ENCODE measurements at places on chromosomes 12 and 14.
A peak's percentile ranks its signal among the peaks of the same experiment; 100 is the strongest.

DNA sequence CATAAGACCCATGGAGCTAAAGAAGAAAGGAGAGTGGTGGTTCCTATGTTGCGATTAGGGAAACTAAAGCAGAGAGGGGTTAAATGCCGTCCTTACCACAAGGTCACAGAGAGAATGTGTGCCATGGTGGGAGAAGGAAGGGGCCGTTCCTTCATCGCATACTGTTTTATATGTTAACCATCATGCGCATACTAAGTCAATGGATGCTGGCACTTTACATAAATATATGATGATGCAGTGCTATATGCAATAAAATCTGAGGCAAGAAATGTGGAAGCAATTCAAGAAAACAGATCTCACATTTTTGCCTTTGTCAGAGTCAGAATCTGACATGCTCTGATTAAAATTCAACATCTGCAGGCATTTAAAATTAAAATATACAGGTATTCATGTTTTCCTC lies 168.1 kb downstream of the BMP4 start:
- DNase-seq = no peak

- DNase-seq = no peak
Measured at GRCh38 chr12:6201213-6201608, 1.0 kb downstream of the CD9 start.

DNA sequence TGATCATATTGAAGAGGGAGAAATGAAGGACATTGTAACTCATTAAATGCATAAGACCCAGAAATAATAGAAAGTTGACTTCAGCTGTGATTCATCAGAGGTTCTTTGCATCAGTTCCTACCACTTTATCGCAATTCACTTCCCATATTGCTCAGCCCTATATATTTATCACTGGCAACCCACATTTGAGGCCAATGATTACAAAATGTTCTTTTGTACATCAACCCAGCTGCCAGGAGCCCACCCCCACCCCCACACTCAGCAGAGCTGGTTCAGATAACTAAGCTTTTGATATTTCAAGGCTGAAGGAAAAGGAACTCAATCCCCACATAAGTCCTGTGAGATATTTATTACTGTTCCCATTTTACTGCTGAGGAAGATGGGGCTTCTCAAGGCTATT lies 51.2 kb upstream of the TMPO start:
- no peak for DNase-seq

DNA sequence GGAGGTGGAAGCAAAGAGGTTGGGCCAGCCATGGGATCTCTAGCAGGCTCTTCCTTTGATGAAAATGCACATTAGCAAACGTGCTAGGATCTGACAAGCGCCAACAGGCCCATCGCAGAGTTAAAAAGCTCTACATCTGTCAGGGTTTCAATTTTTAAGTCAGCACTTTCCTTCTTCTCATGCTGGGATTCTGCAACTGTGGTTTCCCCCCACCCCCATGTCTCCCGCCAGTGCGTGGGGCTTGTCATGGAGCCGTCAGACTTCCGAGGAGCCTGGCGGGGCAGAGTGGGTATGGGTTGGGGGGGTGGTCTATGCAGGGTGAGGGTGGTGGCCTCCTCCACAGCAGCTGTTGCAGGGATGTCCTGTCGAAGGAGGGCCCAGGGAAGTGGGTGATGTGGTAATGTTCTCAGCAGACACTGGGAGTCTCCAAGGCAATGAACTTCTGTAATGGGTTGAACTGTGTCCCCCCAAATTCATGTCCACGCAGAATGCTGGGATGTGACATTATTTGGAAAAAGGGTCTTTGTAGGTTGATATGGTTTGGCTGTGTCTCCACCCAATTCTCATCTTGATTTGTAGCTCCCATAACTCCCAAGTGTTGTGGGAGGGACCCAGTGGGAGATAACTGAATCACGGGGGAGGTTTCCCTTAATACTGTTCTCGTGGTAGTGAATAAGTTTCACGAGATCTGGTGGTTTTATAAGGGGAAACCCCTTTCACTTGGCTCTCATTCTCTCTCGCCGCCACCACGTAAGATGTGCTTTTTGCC lies 115.2 kb upstream of the MAP1LC3B2 start:
- no peak for DNase-seq

DNA sequence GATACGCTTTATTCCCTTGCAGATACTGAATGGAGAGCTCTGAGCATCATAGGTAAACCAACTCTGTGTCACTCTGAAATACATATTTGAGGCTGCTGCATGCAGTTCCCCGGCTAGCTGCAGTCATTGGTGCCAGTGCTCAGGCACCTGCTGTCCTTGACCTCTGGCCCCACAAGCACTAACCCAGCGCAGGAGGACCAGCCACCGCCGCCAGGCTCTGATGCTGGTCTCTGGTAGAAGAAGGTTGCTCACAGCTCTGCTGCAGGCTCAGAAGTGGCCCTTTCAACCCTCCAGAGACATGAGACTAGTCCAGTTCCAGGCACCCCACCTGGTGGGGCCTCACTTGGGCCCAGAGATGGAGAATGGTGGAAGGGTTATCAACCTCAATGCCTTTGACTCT lies 34.5 kb upstream of the PTPRB start:
- DNase-seq = no peak

GRCh38 chr14:89481196-89481595 lies 64.2 kb upstream of the FOXN3 start:
- no peak for DNase-seq

DNA sequence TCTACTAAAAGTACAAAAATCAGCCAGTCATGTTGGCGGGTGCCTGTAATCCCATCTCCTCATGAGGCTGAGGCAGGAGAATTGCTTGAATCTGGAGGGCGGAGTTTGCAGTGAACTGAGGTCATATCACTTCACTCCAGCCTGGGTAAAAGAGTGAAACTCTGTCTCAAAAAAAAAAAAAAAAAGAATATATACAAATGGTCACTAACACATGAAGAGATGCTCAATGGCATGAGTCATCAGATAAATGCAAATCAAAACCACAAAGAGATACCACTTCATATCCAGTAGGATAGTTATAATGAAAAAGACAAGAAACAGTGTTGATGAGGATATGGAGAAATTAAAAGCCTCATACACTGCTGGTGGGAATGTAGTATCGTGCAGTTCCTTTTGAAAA lies 33.6 kb upstream of the METAP2 start:
- DNase-seq = no peak

DNA sequence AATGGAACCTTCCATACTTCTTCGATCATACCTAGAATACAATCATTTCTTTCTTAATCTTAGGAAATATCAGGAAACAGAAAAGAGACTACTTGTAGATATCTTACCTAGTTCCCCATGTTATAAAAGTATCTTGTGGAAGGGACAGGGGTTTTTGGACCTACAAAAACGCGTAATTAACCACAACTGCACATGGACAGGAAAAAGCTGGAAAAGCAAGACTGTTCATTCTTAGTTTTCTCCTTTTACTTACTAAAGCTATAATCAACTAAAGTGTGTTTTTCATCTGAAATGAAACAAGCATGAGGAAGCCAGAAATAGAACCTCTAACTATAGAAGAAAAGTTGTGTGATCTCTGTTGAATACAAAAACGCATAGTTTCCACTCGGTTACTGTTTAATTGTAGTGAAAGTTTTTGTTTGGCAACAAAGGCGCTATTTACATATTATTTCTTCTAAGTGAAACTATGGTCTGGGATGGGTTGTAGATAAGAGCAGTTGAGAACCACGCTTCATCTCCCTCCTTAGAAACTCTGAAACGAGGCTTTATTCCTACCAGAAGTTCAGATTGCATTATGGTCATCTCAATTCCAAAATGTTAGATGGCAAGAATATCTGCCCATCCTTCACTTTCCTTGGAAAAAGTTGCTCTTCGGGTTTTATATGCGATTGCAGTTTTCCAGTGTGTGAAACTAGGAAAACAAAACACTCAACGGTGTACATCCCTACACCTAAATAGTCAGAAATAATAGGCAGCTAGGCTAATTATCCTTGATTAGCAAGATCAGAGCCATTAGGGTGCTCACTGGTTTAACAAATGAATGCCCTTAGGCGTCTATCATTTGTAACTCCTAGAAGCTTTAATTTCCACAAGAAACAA lies 1.1 kb downstream of the BCAT1 start:
- DNase-seq = no peak

- no peak for DNase-seq
Measured at GRCh38 chr12:89863968-89864367, 155.3 kb upstream of the ATP2B1 start.

DNA sequence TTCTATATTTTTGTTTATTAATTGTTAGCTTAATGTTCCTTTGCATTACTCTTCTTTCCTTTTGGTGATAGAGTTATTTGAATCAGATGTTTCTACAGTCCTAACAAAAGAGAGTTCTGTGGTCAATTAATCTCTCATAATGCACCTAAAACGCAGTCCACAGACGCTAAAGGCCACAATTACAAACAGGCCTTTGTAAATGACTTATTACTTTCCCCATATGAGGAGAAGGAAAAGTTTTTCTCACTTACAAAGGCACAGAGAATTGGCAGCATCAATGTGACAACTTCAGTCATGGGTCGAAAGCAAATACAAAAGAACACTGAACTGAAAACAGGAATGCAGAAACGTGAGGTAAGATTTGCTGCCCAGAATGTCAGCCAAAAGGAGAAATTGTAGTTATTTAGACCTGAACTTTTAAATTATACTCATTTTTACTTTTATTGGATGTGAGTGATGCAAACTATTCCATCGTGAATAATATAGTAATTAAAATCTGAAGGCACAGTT lies 142.0 kb upstream of the SYT10 start:
- DNase-seq = no peak

- DNase-seq = no peak
Measured at GRCh38 chr12:98924-99352, 32.4 kb downstream of the IQSEC3 start.

DNA sequence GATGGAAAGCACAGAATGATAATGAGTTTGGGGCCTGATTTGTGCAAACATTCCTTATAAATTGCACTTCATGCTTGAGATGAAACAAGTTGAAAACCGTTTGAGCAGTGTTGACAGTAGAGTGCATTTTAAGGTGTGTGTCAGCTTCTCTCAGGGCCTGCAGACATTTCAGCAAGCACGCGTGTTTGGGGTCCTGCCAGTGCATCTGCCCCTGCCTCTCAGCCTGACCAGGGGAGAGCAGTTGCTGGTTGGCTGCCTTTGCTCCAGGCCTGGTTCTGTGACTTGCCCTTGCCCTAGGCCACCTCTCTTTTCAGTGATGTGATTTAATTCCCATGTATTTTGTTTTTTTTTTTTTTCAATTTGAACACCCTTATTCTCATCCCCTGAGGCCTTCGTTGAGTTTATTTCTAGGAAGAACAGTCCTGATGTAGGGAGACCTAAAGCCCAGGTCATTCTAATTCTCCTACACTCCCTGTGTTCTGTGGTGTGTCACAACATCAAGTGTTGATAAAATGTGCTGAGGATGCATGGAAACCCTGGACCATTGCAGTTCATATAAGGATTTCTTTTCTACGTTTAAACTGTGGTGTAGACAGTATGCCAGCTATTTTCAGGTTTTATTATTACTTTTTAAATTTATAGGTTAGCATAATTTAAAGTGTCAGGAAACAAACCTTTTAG lies 40.1 kb upstream of the AMN start:
- no peak for DNase-seq

GRCh38 chr12:39006286-39006685 lies 100.9 kb upstream of the CPNE8 start:
- DNase-seq = no peak

DNA sequence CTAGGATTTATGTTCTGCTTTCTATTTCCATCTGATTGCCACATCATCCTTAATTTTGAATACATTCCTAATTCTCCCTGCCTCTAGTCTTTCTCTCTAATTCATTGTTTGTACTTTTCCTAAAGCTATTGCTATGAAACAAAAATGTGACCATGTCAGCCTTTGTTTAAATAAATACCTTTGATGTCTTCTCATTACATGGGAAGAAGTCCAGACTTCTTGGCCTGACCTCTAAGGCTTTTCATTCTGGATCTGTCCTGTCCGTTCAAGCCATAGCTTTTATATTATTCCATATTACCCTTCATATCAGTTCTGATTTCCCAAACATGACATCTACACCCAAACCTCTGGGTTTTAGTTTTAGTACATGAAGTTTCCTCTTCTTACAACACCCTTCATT lies 91.4 kb downstream of the CDK17 start:
- no peak for DNase-seq

DNA sequence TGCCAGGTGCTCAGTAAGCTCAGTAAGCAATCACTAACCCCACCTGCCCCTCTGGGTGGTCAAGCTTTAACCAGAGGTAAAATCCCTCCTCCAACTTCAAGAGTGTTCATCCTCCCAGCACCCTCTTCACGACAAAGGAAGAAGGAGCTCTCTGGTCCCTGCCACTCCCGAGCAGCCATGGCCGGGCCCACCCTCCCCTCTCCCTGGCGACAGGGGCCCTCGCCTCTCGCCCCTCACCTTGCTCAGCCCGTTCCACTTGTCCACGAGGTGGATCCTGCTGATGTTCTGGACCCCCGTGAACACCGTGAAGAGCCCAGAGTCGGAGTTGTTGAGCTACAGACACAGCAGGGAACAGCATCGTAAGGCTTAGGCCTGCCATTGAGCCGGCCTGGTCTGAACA lies 52.0 kb downstream of the SCARB1 start:
- DNase-seq = no peak

GRCh38 chr12:32446316-32447119 lies 47.2 kb downstream of the FGD4 start:
- DNase-seq = no peak

GRCh38 chr12:11744410-11744801 lies 94.9 kb downstream of the ETV6 start:
- DNase-seq = no peak

- DNase-seq = no peak
Measured at GRCh38 chr14:100409003-100409360, 85.8 kb downstream of the SLC25A47 start.

- peak; percentile 79 for DNase-seq
Measured at GRCh38 chr14:89417465-89418225, 612 bp upstream of the FOXN3 start.

DNA sequence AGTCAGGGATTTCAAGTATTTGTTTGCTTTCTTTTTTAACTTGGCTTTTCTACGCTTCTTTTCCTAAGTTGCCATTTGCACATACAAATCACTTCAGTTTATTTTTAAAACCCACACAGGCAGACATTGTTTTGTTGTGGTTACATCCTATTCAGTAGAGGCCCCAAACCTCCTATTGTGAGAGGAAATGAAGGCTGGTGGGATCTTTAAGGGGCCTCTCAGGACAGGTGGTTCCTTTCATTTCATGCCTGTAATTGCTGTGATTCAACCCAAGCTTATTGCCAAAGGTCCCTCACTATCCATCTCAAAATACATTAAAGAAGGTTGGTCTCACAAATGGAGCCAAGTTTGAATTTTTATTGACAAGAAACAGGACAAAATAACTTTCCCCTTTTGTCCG lies 257.1 kb downstream of the ADAMTS20 start:
- DNase-seq = no peak
